ENCODE measurements at places on chromosomes 1 and 21. TPM values are rescaled to one million over a fixed set of nuclear protein-coding genes. Genes with fewer than 3 reads are reported as not detected.

The SIKE1 gene
- polyA plus RNA-seq: 10.0 TPM

The CD5L gene
- polyA plus RNA-seq: not detected

The INPP5B gene
- polyA plus RNA-seq: 11.7 TPM

The PIP5K1A gene
- polyA plus RNA-seq: 16.6 TPM

The OVAAL gene
- polyA plus RNA-seq: not detected

The IL20 gene
- not detected for polyA plus RNA-seq

The LIPI gene
- not detected for polyA plus RNA-seq

The UBXN10 gene
- 2.4 TPM for polyA plus RNA-seq

The IFI44 gene
- polyA plus RNA-seq: 17.6 TPM

The CDCP2 gene
- polyA plus RNA-seq: not detected

The CYYR1 gene
- 8.1 TPM for polyA plus RNA-seq

The LPGAT1 gene
- polyA plus RNA-seq: 8.2 TPM

The RRP1B gene
- polyA plus RNA-seq: 4.4 TPM

The CR1 gene
- polyA plus RNA-seq: 0.08 TPM

The CFAP74 gene
- 0.08 TPM for polyA plus RNA-seq

The LHX8 gene
- not detected for polyA plus RNA-seq

The SERPINC1 gene
- not detected for polyA plus RNA-seq

The ST6GALNAC5 gene
- polyA plus RNA-seq: 3.1 TPM

The RNU1-1 gene
- polyA plus RNA-seq: not detected

The AGO1 gene
- polyA plus RNA-seq: 2.7 TPM

The SESN2 gene
- 9.7 TPM for polyA plus RNA-seq

The SOX13 gene
- 16.9 TPM for polyA plus RNA-seq

The KRTAP19-2 gene
- polyA plus RNA-seq: not detected

The LMX1A gene
- 0.11 TPM for polyA plus RNA-seq

The CD2 gene
- 0.61 TPM for polyA plus RNA-seq

The FAM151A gene
- polyA plus RNA-seq: not detected

The DYNLT5 gene
- polyA plus RNA-seq: 0.42 TPM

The MRPS15 gene
- polyA plus RNA-seq: 79.3 TPM

The SPOCD1 gene
- polyA plus RNA-seq: not detected

The GPR52 gene
- 0.15 TPM for polyA plus RNA-seq

The CENPL gene
- polyA plus RNA-seq: 0.73 TPM

The S100A3 gene
- 1.1 TPM for polyA plus RNA-seq

The CFHR4 gene
- polyA plus RNA-seq: not detected

The OPTC gene
- polyA plus RNA-seq: not detected

The LCE2B gene
- polyA plus RNA-seq: not detected

The BCAN gene
- not detected for polyA plus RNA-seq

The RNASEL gene
- 2.8 TPM for polyA plus RNA-seq

The KIF21B gene
- 0.84 TPM for polyA plus RNA-seq

The KHDRBS1 gene
- polyA plus RNA-seq: 22.8 TPM

The PTPN7 gene
- 1.2 TPM for polyA plus RNA-seq

The MFAP2 gene
- polyA plus RNA-seq: 9.4 TPM

The RAB42 gene
- 0.16 TPM for polyA plus RNA-seq

The TOMM40L gene
- polyA plus RNA-seq: 3.3 TPM

The HNRNPCL2 gene
- not detected for polyA plus RNA-seq

The ZFP69B gene
- 0.85 TPM for polyA plus RNA-seq

The LCK gene
- 0.33 TPM for polyA plus RNA-seq
